ENCODE measurements at places on chromosomes 7 and 10.

DNA sequence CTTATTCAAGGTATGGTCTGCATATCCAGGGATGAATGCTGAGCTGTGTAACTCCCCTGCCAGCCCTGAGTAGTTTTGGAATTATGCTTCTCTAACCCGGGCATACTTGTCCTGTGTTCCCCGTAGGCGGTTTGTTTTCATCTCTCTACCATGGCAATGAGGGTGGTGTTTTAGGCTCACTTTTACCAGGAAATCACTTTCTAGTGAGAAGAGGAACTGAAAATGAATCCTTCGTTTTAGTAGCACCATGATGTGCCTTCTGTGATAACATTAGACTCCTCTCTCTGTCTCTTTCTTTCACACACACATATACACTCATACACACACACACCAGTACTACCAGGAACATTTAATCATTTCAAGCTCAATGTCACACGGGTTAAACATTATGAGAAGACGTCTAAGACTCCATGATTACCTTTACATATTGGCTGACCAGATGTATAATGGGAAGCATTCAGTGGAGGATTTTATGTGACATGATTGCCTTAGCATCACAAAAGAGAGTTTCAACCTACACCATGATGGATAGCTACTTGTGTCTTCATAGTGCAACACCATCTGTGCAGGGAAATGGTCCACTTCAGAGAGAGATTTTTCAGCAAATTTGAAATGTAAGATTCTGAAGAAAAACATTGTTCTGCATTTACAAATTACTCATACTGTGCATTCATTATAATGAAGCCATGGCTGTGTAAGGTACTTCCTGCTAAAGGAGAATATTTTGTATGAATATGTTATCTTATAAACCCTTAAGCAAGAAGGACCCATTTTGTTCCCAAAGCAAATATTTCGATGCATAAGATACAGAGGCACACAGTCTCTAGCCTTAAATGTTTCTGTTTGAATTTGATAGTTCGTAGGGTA lies 31.0 kb upstream of the PFKP start:
- no peak for DNase-seq

DNA sequence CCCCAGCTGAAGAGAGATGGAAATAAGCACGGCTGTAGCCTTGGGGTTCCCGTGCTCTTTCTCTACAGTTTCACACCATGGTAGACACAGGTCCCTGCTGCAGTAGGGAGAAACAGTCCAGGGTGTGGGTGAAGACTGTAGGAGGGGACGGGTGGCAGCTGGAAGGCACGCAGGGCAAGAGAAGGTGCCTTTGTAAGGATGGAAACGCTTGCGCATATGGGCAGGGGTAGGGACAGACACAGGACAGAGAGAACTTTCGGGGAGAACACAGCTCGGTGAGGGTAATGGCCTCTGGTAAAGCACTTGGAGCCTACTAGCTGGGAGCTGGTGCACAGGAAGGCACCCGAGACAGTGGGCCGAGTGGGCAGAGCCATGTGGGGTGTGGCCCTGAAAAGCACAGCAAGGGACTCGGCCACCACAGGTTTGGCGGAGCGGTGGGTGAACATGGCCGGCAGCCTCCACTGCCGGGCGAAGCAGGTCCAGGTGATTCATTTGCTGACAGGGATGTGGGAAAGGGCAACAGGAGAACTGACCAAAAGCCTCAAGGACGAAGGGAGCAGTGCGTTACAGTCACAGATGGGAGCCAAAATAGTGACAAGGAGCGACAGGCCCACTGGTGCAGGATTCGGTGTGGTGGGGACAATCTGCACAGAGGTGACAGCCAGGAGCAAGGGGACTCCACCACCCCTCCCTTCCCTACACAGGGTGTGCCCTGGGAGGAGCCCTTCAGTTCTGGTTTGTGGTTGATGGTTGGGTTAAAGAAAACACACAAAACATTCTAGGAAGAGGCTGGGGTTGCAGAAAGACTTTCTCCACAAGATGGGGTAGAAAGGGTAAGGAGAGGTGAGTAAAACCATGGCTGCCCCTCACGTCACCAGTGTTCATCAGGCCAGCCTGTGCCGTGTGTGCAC lies 97.1 kb downstream of the VOPP1 start:
- DNase-seq: no peak

- no peak for DNase-seq
These were observed 23.8 kb upstream of the STARD3NL start for GRCh38 chr7:38154278-38154677.

DNA sequence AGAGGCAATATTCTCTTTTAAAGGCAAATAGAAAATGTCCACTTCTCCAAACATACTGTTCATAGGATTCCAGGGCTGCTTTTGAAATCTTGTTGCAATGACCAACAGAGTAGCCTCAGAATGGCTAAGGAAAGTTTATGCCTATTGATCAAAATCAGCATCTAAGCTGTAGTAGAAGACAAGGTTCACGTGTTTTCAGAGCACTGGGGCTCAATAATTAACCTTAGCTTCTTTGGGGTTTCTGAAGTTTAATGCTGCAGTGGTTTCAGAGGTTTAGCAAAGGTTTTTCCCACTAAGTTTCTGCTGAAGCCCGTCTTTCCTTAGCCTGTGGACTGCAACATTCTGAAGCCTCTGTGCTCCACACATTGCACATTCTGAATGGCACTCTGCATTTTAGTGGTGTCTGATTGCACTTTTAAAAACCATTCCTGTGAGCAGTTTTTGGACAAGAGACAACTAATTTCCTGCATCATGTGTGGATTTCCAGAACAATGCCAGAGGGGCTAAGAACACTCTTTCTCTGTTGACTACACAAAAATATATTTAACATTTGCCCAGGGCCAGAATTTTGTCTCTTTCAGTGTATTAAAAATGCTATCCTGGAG lies 342.5 kb downstream of the PTEN start:
- no peak for DNase-seq

DNA sequence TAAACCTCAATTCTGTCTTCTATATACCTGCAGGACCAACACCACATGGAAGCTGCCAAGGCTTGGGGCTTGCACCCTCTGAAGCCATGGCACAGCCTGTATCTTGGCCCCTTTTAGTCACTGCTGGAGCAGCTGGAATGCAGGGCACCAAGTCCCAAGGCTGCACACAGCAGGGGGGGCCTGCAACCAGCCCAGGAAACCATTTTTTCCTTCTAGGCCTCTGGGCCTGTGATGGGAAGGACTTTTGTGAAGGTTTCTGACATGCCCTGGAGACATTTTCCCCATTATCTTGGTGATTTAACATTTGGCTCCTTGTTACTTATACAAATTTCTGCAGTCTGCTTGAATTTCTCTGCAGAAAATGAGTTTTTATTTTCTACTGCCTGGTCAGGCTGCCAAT lies 123.2 kb upstream of the PCGF5 start:
- no peak for DNase-seq

GRCh38 chr7:133048589-133048988 lies 33.3 kb downstream of the CHCHD3 start:
- no peak for DNase-seq

GRCh38 chr10:79202188-79203013 lies 133.6 kb downstream of the ZMIZ1 start:
- DNase-seq: no peak

DNA sequence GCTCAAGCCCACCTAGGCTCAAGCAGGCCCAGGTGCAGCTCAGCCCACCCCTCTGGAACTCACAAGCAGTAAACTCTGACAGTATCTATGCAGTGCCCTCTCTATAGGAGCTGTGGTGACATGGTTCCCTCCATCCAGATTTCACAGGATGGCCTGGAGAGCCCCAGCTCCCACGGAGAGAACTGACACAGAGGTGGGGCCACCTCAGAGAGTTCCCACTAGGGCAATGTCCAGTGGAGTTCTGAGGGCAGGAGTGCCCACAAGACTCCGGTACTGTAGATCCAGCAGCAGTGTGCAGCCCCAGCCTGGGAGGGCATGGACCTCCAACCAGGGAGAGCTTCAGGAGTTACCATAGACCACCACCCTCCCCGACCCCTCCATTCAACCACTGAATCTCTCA lies 37.3 kb upstream of the CNPY1 start:
- no peak for DNase-seq

- DNase-seq: no peak
These were observed 113.4 kb downstream of the GPR37 start for GRCh38 chr7:124652237-124652636.

- DNase-seq: peak; percentile 14
These were observed 3.8 kb downstream of the MINDY3 start for GRCh38 chr10:15856328-15857015.

GRCh38 chr7:150977382-150978125 lies 567 bp downstream of the KCNH2 start:
- no peak for DNase-seq

DNA sequence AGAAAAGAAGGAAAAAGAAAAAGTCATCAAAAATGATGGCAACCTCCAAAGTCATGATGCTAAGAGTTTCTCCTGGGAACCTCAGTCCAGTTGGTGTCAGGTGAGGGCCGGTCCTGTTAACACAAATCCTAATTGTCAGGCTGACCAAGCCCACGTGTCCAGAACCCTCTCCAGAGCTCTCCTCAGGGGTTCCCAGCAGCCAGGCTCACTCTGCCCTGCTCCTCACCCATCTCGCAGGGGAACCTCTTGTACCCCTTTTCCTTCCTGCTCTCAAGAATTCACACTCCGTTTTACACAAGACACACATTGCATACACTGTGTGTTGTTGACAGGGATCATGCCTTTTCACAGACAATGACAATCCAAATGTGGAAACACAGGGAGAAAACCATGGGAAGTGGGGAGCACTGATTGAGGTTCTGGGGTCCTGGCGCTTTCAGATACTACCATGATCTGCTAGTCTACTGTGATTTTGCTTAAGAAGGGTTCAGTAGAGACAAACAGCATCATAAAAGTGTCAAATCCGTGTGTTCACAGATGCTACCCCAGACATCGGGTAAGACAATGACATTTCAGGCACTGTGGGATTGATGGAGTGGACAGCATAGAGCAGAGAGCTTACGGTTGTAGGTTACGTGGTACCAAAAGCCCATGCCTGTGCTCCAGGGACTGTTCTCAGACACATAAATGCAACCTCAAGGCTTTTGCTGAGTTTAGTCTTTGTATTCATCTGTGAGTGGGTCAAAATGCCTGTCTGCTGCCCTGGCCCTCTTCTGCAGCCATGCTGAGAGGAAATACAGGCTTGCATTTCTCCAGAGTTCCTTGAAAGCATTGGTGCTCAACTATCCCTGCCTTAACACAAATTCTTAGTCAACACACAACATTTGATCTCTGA lies 16.0 kb downstream of the IL2RA start:
- no peak for DNase-seq

DNA sequence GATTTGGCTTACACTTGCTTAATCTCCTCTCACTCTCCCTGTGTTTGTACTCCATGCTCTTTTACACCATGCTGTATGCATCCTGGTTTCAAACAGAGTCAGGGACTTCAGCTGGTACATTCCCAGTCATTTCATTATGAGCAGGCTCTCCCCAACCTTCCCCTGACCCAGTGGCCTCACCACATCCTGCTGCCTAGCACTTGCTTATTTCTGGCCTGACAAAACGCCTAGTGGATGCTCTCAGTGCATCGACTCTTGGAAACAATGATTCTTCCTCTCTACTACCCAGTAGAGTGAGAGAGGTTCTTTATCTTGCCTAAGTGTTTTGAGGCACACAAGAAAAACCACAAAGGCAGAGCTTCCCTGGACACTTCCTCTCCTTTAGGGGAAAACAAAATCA lies 63.4 kb downstream of the CAV1 start:
- no peak for DNase-seq

DNA sequence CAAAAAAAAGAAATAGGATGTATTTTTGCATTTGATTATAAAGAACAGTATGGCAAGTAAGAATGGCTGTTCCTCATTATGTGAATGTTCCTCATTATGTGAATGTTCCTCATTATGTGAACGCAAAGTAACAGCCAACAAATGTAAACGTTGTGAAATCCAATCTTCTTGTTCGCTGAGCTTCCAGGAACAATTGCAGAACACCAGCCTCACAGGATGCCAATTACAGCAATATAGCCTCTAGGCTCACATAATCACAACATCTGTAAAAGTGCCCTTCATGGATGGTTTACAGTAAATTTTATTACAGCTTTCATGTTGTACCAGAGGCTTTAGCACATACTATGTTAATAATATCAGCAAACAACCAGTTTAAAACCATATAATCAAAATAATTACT lies 71.6 kb downstream of the THSD7A start:
- DNase-seq: peak; percentile 93

DNA sequence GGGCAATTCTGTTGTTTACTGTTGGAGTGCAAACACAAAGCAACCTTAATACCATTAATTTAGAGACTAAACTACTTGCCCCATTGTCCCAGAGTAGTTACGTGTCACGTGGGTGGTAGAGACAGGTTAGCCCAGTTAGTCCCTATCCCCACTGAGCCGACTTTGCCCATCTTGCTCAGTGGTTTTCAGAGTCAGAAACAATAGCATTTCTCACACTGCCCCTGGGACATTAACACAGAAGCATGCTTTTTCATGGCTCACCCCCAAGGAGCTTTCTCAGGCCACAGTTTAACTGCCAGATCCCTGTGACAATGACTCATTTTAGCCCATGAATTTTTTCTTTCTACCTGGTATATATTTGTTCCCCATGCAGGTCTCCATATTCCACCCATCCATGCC lies 271.0 kb downstream of the POU6F2 start:
- DNase-seq: no peak

- DNase-seq: no peak
These were observed 120.2 kb downstream of the CACNB2 start for GRCh38 chr10:18260310-18260922.

- no peak for DNase-seq
These were observed 143.3 kb downstream of the SNX10 start for GRCh38 chr7:26434974-26435373.

DNA sequence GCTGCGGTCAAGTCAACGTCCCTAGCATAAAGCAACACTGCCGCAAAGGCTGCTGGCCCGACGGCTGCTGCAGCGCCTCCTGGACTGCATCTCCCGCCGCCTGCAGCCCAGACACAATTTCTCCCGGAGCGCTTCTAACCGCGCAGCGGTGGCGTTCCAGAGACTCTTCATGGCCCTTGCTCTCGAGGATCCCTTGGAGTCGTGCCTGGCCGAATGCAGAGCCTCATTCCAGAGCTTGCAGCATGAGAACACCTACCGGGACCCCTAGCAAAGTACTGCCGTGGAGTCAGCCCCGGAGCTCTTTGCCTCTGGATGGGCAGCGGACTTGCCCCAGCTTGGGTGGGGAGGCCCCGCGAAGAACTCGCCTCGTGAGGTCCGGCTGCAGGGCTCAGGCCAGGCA lies 79.7 kb upstream of the ZNF32 start:
- DNase-seq: no peak

GRCh38 chr10:4081685-4082111 lies 296.7 kb upstream of the KLF6 start:
- no peak for DNase-seq

DNA sequence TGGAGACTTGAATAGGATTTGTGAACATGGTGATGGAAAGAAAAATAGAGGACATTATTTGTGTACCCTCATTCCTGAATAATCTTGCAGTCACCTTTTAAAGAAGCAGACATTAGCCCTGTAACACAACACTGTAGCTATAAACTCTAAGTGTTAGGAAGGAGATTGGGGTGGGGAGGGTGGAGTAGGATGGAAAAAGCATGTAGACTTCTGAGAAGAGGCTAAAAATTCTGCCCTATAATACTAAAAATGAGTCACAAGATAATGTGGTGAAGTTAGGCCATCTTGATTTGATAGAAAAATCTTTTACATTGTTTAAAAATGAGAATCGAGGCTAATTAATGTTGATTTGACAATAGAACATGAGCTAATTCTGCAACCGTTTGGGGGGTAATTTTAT lies 128.8 kb downstream of the LCOR start:
- DNase-seq: no peak

- no peak for DNase-seq
These were observed 35.1 kb upstream of the GRID1 start for GRCh38 chr10:86401588-86402282.
